ENCODE measurements at places on chromosomes 13 and 19.

DNA sequence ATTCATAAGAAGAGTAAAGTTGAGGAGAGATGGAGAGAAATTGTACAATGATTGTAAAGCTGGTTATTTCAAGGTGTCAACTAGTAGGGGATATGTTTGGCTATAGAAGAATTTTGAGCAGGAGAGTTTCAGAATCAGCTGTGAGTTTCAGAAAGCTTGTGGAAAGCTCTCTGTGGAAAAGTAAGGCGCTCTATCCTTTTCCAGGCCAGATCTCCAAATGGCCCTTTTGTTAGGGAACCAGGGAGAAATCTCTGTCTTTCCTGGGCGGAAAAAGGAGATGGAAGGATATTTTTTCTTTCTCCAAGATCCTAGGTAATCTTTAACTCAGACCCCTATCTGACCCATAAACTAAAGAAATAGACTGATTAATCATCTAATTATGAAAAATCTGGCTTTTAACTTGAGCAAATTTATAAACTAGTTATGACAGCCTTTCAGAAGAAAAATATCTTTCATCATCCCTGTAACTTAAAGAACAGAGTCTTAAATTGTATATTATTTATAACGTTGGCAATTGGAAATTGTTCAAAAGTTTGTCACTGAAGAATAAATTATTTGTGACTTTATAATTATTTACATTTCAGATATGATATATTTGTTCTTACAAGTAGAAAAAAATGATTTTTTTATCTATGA, 34.5 kb downstream of the SPRY2 start:
- no peak overlapping the region for H3K27ac ChIP-seq
- H3K27me3 ChIP-seq = no peaks in the 10 kb centered on the region
- no peak overlapping the region for H3K4me3 ChIP-seq
- DNase-seq = no peak
- no peaks in the 10 kb centered on the region for H3K36me3 ChIP-seq

- peak; percentile 92 for DNase-seq
- peaks cover 6% of the 10 kb centered on the region for H3K36me3 ChIP-seq
- H3K4me3 ChIP-seq = peak overlapping the region; percentile 89
- H3K4me1 ChIP-seq = peaks cover 29% of the 10 kb centered on the region
Observed at GRCh38 chr19:38869836-38870607, 8.1 kb downstream of the RINL start.

GRCh38 chr13:91747186-91747585, 348.8 kb downstream of the GPC5 start:
- no peak overlapping the region for H3K27ac ChIP-seq
- no peaks in the 10 kb centered on the region for H3K27me3 ChIP-seq
- DNase-seq = no peak
- no peaks in the 10 kb centered on the region for H3K4me1 ChIP-seq
- no peaks in the 10 kb centered on the region for H3K36me3 ChIP-seq
- H3K4me3 ChIP-seq = no peak overlapping the region

- H3K27ac ChIP-seq = no peak overlapping the region
- H3K4me3 ChIP-seq = no peak overlapping the region
- DNase-seq = no peak
- H3K36me3 ChIP-seq = no peaks in the 10 kb centered on the region
- H3K27me3 ChIP-seq = no peaks in the 10 kb centered on the region
Observed at GRCh38 chr13:90094357-90094756, 1253.1 kb upstream of the MIR17HG start.

GRCh38 chr19:16561382-16561781, 10.8 kb downstream of the SLC35E1 start:
- H3K4me1 ChIP-seq = peaks cover 4% of the 10 kb centered on the region
- H3K27ac ChIP-seq = no peak overlapping the region
- no peaks in the 10 kb centered on the region for H3K27me3 ChIP-seq
- H3K36me3 ChIP-seq = peaks cover 25% of the 10 kb centered on the region
- no peak for DNase-seq
- H3K4me3 ChIP-seq = no peak overlapping the region

DNA sequence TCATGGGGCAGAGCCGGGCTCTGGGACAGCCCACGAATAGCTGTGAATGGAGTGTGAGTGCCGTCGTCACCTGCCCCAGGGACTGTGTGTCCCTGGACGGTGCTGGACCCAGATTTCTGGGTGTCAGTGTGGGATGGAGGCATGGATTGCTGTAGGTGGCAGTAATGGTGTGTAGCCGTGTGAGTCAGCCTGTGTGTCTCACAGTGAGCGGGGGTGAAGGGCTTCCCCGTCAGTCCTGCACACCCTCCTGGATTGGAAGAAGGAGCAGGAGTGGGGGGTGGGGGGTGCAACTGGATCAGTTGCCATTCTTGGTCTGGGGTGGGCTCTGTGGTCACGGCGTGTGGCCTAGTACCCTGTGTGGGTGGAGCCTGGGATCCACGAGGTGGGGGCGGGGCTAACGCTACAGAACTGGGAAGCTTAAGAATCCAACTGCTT, 6.5 kb upstream of the LTBP4 start:
- peaks cover 9% of the 10 kb centered on the region for H3K27me3 ChIP-seq
- peaks cover 18% of the 10 kb centered on the region for H3K4me1 ChIP-seq
- H3K4me3 ChIP-seq = no peak overlapping the region
- DNase-seq = no peak
- H3K36me3 ChIP-seq = peaks cover 13% of the 10 kb centered on the region

DNA sequence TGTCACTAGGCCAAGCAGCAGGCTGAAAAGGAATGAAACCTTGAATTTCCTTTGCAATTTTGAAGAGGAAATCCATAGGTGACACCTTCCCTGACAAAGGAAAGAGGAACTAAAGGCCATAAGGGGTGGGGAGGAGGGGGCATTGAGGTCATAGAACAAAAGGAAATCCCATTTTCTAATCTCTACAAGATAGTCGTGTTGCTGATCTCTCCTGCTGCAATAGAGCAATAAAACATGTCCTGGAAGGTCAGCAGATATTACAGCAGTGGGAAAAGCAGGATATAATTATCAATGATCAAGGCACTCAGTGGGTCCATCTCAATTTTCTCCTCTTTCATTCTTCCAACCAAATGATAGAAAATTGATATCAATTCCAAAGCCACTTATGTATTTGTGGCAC, 20.3 kb upstream of the RAP2A start:
- H3K36me3 ChIP-seq = no peaks in the 10 kb centered on the region
- no peak for DNase-seq
- no peak overlapping the region for H3K4me3 ChIP-seq
- H3K27me3 ChIP-seq = peaks cover 5% of the 10 kb centered on the region

GRCh38 chr13:32323912-32324311, 8.6 kb downstream of the BRCA2 start:
- peaks cover 5% of the 10 kb centered on the region for H3K36me3 ChIP-seq
- no peaks in the 10 kb centered on the region for H3K4me1 ChIP-seq
- no peak overlapping the region for H3K27ac ChIP-seq
- H3K27me3 ChIP-seq = no peaks in the 10 kb centered on the region

DNA sequence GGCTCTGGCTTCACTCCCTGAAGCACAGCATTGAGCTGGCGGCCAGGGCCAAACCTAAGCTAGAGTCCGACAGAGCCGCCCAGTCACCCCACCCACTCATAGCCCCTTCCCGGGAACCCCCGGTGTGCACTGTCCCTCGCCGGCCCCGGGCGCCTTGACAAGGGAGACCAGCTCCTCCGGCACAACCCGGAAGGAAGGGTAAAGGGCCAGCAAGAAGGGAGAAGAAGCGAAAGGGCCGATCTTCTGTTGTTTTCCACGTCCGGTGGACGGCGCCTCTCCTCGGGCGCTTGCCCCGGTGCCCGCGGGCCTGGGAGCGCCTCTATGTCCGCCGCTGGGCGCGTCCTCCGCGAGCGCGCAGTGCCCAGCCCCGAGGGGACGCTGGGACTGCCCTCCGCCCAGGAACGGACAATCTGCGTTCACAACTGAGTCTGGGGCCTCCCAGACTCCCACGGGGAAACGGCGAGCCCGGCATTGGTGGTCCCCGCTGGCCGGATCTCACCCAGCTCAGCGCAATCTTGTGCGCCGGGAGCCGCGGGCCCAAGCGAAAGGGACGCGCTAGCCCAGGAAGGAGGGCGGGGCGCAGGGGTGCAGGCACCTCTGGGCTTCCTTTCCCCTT, 172.5 kb upstream of the MIR17HG start:
- DNase-seq = no peak
- no peaks in the 10 kb centered on the region for H3K4me1 ChIP-seq
- peaks cover 3% of the 10 kb centered on the region for H3K36me3 ChIP-seq
- H3K4me3 ChIP-seq = no peak overlapping the region

Measured in memory B cell (primary cell).